ENCODE measurements at places on chromosomes 4 and X.

DNA sequence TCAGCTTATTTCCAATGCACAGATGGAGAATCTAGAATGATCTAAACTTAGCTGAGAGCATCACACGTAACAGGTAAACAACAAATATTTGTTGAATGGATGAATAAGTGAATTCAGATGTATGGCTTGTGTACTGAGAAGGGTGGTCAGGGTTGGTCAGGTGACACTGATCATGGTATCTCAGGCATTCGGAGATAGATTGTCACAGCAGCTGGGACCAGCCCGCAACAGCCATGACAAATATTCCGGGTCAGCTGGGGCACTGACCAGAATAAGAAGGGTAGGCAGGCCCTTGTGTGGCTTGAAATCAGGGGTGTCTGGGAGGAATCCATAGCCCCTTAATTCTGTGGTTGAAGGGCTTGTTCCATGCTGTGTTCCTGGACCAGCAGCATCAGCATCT is 159.4 kb upstream of the ARX start:
- DNase-seq, result no peak

GRCh38 chr4:1723131-1723801 is 1.9 kb downstream of the TACC3 start:
- no peak for DNase-seq

- no peak for DNase-seq
Observed at GRCh38 chrX:18543738-18544137, 118.3 kb downstream of the CDKL5 start.

DNA sequence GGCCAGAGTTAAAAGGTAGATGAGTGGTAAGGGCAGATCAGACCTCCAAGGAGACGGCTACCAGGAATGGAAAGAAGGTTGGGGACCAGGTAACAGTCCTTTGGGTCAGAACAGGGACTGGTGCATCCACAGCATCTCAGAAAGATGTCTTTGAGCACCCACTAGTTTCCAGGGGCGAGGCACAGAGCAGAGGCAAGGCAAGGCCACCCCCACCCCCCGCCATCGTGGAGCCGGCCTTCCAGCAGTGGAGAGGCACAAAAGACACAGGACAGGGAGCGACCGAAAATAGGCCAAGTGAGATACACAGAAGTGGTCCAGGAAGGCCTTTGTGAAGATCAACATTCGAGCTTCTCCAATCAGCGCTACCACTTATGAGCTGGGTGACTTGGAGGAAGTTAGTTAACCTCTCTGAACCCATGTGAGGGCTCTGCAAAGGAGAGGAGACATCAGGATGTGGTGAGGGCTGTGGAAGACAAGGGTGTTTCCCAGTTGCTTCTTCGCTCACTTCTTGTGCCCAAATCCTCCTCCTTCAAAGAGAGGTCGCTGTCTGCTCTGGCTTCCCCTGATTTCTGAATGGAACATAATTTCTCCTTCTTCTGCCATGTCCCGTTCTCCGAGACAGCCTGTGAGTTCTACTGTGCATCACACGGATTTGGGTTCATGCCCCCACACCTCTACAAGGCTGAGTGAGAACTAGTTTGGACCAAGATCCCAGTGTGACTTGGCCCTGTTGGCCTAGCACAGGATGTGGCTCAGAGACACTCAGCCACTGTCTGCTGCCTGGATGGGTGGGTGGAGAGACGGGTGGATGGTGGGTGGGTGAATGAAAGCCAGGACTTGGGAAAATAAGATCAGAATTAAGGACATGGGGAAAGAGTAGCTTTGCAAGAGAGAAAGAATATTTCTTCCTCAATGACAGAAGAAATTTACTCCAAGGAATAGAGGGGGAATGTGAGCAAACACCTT is 16.7 kb upstream of the MSX1 start:
- no peak for DNase-seq

GRCh38 chr4:31058656-31059055 is 338.5 kb downstream of the PCDH7 start:
- no peak for DNase-seq

DNA sequence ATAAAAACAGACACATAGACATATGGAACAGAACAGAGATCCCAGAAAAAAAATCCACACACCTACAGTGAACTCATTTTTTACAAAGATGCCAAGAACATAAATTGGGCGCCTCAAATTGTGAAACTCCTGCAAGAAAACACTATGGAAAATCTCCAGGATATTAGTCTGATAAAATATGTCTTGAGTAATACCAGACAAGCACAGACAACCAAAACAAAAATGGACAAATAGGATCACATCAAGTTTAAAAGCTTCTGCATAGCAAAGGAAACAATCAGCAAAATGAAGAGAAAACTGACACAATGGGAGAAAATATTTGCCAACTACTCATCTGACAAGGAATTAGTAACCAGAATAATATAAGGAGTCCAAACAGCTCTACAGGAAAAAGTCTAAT is 337.3 kb upstream of the DIPK2B start:
- DNase-seq, result no peak

GRCh38 chr4:41933997-41934503 is 1.2 kb upstream of the TMEM33 start:
- DNase-seq, result no peak

DNA sequence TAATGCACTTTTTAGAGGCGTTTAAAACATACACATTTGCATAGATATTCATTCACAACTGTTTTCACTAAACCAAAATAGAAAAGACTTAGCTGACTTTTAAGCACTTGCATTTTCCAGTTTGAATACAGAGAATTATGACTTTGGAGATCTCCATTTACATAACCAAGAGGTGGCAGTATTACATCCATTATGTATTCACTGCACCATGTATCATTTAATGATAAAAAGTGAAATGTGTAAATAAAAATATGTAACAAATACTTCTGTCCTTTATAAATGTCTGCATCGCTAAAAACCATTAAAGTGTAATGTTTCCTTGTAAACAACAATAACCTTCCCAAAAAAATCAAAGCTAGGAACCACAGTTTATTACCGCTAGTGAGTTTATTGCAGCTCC is 413.2 kb downstream of the FGF13 start:
- DNase-seq, result no peak

- DNase-seq, result no peak
Observed at GRCh38 chr4:12260453-12260852, 831.8 kb upstream of the HS3ST1 start.

GRCh38 chr4:74933562-74934015 is 673 bp downstream of the PARM1 start:
- DNase-seq, result peak; percentile 19

DNA sequence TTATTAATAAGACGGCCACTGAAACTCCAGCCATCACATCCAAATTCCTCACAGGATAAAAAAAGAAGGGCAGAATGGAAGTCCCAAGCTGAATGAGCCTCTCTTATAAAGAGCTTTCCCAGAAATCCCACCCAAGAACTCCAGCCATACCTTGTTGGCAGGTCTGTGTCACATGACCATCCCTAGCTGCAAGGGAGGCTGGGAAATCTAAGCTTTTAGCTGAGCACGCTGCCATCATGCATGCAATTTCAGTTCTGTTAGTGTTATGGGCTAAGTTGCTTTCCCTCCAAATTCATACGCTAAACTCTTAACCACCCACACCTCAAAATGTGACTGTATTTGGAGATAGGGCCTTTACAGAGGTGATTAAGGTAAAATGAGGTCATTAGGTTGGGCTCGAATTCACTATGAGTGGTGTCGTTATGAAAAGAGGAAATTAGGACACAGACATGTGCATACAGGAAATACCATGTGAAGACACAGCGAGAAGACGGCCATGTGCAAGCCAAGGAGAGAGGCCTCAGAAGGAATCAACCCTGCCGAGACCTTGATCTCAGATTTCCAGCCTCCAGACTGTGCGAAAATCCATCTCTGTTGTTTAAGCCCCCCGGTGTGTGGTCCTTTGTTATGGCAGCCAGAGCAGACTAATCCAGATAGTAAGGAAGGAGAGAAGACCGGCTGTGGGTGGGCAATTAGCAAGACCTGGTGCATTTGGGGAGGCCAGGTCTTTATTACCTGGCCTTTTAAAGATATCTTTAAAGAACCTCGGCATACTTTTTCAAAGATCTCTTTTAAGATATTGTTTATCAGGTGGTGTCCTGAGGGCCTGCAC is 317.6 kb downstream of the BCOR start:
- no peak for DNase-seq

DNA sequence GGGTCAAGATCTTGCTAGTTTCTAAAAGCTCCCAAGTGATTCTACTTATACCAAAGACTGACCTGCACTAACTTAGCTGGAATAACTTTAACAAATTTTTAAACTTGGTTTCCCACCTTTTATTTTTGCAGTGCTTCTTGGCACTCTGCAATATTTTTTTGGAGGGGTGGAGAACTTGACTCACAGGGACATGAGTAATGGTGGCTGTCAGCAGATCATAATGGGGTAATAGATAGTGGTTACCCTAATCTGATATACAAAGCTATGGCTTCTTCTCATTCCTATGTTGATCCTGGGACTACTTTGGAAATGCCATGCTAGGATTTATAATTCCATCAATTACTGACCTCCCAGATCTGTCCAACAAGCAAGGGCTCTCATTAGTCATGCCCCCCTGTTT is 295.7 kb downstream of the GPAT3 start:
- no peak for DNase-seq

DNA sequence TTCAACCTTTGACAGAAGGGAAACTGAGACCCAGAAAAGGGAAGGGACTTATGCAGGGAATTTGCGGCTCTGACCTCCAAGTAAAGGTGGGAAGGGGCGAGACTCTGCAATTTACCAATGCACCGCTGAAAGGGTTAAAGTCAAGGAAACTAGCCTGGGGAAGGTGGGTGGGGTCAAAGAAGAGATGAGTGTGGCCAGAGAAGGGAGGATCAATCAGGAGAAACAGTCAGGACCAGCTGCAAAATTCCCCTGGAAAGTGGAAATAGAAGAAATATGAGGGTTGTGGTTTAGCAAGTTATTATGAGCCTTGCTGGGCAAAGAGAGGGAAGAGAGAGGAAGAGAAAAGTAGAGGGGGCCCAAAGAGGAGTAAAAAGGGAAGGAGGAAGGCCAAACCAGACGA is 30.5 kb downstream of the STARD8 start:
- DNase-seq, result no peak

DNA sequence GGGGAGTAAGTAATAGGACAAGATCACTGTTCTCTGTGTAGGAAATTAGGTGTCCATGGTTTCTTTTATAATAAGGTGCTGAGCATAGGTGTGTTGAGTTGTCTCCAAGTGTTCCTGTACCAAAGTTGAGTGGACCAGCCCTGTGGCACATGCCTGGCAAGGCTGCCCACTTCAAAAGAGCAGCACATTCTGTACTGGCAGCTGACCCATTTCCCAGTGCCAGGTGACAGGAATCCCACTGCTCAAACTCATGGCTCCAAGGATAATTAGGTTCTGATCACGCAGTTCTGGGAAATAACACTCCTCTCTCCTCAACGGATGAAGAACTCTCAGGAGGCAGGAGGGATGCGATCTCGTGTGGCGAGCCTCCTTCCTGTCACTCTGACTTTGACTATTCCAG is 12.8 kb upstream of the LGI2 start:
- no peak for DNase-seq

GRCh38 chrX:133042260-133042659 is 54.6 kb downstream of the USP26 start:
- no peak for DNase-seq

GRCh38 chrX:35115205-35115604 is 172.6 kb downstream of the FAM47B start:
- peak; percentile 68 for DNase-seq

DNA sequence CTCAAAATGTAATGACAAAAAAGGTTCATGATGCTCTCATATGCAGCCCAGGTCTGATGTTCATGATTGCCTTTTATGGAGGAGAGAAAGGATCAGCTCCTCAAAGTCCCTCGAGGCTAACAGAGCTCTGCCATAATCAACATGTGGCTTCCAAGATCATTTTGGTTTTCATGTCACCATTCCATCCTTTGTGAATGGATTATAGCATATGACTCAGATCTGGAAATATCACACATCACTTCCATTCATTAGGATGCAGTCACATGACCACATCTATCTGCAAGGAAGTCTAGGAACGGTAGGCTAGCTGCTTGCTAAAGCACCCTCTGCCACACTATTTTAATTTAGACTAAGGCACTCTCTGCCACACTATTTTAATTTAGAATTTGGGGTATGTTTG is 77.6 kb downstream of the COX18 start:
- DNase-seq, result no peak

DNA sequence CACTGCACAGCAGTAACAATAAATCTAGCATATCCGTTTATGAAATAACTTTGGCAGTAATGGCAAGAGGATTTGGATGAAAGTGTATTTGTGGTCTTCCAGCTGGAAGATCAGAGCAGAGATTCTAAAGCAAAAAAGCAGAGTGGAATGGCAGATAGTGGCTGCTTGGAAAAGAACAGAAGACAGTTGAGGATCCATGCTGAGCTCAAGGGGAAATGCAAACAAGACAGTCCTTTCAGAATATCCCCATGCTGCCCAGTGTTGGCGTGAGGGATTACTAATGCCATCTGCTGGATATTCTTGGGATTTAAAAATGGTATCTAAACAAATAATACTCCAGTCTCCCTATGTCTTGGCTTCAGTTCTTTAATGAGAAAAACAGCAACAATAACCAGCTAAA is 629.1 kb upstream of the ATOH1 start:
- DNase-seq, result peak; percentile 61

- peak; percentile 67 for DNase-seq
Observed at GRCh38 chr4:92334716-92335350, 31.1 kb downstream of the GRID2 start.

DNA sequence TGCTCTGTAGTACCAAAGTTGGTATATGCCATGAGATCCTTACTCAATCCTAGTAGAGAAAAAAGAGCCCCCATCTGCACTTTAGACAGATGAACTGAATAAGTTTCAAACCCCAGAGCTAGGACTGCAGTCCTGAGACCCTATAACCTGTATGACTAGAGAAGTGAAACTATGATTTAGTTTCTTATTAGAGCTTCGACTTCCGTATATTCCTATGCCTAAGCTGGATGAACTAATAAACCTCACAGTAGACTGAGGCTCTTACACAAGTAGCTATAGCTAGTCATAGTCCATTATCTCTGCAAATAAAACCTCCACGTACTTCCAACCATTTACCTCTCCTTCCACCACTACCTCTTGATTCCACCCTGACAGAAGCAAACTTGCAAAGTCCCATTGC is 6.3 kb upstream of the OTUD4 start:
- DNase-seq, result no peak

DNA sequence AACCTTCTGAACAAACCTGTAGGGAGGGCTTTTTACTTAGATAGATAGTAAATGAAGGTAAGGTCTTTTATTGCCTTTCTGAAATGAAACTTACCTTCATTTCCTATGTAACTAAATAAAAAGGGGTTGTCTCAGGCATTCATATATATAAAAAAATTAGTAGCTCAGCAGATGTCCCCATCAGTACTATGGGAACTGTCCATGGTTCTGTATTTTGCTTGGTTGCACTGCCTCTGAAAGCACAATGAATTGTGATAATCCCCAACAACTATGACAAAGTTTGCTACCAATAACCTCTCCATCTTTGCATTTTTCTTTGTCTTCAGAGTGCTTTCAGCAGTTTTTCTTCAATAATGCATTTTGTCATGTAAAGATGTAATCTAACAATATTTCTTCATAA is 222.4 kb downstream of the SLIT2 start:
- DNase-seq, result peak; percentile 36
